ENCODE measurements at places on chromosomes 4 and X. TPM values are rescaled to one million over a fixed set of nuclear protein-coding genes. Genes with fewer than 3 reads are reported as not detected.

The SSX4B gene
- not detected for total RNA-seq

The H2BW2 gene
- total RNA-seq: not detected

The JAKMIP1 gene
- 0.49 TPM for total RNA-seq

The MRFAP1 gene
- total RNA-seq: 199 TPM

The DCAF8L2 gene
- not detected for total RNA-seq

The HSFX3 gene
- not detected for total RNA-seq

The ARL9 gene
- total RNA-seq: 0.66 TPM

The ATP8A1 gene
- total RNA-seq: 10.5 TPM

The TLR1 gene
- total RNA-seq: 15.7 TPM

The CENPI gene
- 3.0 TPM for total RNA-seq

The CXCL1 gene
- 5.4 TPM for total RNA-seq

The LPAR4 gene
- not detected for total RNA-seq

The ADH1B gene
- total RNA-seq: 583 TPM

The DMRTC1 gene
- not detected for total RNA-seq

GRCh38 chrX:34563804-34564203 is 93.3 kb downstream of the TMEM47 start:
- no peak for DNase-seq

DNA sequence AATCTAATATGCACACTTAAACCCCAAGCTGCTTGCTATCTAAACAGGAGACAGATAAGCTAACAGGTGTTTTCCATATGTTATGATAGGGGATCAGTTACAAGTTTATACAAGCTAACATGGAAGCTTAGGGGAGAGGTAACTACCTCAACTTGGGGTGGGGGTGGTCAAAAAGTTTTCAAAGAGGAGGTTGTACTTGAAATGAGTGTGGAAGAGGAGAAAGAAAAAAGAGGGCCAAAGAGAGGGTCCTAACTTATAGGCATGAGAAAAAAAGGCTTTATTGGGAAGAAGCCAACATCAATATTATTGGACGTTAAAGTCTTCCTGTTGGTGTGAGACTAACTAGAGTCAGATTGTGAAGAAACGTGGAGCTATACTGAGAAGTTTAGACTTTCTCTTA is 205.9 kb downstream of the NDST4 start:
- DNase-seq: no peak

- DNase-seq: no peak
Observed at GRCh38 chr4:78517050-78517652, 34.4 kb upstream of the ANXA3 start.

GRCh38 chrX:116239944-116240840 is 69.6 kb downstream of the AGTR2 start:
- DNase-seq: no peak

GRCh38 chrX:15236146-15236545 is 33.7 kb downstream of the ASB9 start:
- DNase-seq: no peak

DNA sequence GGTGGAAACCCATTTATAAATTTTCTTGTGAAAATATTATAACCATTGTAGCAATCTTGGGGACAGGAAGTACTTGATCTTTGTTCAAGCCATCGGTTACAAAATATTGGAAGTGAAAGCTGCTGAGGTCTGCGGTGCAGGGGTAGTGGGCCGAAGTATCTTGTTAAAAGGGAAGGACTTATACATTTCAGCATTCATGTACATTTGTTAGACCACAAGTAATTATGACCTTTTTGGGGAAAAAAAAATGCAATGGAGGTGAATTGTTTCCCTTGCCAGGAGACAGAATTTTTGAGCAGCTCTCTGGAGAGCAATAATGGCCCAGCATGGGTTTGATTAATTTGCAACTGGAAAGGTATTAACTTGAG is 121.3 kb downstream of the EGF start:
- DNase-seq: no peak

DNA sequence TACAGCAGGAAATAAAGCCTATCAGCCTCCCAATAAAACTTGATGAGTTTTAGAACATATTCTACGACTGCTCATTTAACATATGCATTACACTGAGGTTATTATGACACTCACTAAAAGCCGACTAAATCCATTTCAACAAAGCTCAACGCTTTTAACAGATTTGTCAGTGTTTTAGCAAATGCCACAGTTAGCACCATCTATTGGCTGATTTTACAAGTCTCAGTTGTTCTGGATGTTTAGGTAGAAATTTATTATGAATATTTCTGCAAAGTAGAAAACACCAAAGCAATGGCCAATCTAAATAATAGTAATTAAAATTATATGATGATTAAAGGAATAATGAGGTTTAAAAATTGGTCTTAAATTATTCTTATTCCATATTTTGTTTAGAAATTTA is 993.2 kb upstream of the PCDH7 start:
- no peak for DNase-seq

DNA sequence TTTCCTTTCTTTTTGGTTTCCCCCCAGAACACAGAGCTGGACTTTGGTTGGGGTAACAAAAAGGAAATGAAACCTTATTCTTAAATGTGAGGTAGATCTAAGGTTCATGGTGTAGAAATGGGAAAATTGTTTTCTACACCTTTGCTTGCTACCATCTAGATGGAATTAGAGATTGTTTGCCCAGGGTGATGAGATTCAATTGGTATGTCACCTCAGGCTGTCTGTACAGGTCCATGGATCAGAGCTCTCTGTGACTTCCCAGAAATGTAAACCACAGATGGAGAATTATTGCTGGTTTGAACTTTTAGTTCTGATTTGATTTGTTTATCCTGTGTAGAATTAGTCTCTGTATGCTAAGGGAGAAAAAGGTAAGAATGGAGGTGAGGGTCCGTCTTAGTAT is 146.7 kb downstream of the PCDH7 start:
- no peak for DNase-seq

DNA sequence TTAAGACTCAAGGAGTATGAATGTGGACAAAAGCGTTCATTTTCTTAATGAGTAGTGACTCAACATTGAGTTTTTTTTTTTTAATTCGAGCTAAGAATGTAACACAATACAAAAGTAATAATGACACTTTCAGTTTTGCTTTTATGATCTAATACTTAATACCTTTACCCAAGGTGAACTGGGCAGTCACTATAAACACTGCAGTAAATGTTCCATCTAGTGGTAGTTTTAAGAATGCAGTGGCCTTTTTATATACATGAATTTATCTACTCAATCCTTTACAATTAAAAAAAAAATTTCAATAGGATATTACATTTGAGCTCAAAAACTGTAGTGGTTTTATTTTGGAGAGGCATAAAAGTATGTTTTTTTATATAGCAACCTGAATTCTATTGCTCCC is 33.9 kb downstream of the PDK3 start:
- DNase-seq: no peak

DNA sequence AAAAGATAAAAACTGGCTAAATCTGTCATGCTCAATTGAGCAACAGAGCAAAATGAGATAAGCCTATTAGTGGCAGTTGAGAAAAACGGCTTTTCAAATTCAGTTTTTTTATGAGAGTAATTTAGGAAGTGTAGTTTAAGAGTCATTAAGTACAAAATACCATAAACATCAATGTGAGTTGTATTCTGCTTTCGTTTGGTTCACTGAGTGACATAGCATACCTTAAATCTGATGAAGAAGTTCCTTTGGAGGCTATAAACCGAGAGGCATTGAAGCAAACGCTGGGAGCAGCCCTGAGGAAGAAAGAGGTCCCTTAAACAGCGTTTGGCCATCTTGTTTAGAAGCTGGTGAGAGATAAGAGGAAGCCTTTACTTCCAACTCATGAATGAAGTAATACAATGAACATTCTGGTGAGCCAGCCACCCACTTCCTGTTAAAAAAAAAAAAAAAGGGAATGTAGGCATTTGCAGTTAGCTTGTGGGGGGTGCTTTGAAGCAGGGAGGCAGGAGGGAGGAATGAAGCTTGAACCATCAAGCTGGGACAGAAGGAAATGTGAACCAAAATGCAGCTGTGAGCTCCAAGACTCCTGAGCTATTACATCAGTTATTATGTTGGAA is 132.3 kb downstream of the ZNF330 start:
- no peak for DNase-seq

DNA sequence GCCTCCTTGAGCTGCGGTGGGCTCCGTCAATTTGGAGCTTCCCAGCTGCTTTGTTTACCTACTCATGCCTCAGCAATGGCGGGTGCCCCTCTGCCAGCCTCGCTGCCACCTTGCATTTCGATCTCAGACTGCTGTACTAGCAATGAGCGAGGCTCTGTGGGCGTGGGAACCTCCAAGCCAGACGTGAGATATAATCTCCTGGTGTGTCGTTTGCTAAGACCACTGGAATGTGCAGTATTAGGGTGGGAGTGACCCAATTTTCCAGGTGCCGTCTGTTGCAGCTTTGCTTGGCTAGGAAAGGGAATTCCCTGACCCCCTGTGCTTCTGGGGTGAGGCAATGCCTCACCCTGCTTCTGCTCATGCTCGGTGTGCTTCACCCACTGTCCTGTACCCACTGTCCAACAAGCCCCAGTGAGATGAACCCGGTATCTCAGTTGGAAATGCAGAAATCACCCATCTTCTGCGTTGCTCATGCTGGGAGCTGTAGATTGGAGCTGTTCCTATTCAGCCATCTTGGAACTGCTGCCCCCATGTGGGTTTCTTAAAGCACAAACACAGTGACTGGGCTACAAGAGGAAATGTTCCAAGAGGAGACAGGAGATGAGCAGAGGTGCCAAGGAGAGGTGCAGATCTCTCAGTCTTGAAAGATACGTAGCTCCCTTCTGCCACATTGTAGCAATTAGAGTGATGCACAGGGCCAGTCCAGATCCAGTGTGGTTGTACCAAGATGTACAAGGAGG is 193.0 kb upstream of the IGFBP7 start:
- DNase-seq: no peak

DNA sequence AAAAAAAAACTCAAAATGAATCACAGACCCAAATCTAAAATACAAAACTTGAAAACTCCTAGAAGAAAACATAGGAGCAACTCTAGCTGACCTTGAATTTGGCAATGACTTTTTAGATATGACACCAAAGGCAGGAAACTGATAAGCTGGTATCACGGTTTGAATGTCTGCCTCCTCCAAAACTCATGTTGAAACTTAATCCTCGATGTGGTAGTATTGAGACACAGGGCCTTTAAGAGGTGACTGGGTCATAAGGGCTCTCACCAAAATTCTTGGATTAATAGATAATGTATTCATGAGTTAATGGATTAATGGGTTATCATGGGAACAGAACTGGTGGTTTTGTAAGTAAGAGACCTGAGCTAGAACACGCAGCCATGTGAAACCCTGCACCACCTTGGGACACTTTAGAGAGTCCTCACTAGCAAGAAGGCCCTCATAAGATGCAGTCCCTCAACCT is 40.5 kb downstream of the FRYL start:
- DNase-seq: no peak

- no peak for DNase-seq
Observed at GRCh38 chr4:111453216-111453615, 692.0 kb upstream of the FAM241A start.

DNA sequence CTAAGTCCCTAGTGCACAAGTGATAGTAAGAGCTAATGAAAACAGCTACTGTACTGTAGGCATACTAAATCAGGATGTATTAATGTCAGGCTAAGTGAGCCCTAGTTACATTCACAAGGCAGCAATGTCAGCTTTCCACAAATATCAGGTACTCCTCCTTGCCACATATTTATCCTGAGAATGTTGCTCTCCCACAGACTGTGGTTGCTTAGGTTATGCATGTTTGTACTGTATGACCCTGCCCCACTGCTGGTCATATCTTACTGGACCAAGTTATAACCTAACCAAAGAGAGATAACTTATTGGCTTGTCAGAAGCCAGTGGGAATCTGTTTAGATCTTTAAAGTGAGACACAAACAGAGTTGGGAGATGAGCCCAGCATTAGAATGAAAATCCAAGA is 241.0 kb downstream of the SLC39A8 start:
- DNase-seq: no peak

DNA sequence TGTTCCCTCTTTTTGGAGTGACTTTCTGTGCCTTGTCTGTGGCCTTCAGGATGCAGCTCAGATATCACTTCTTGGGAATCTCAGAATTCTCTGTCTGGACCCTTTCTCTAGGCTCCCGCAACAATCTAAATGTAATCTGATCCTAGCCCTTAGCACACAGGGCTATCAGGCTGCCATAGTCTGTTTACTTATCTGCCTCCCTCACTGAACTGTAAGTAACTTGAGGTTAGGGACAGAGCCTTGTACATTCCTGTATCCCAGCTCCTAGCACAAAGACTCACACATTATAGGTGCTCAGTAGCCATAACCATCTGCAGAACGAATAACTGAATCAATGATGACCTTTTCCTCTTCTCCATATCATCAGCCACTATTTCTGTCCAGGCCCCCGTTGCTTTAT is 69.5 kb downstream of the RTL9 start:
- no peak for DNase-seq

DNA sequence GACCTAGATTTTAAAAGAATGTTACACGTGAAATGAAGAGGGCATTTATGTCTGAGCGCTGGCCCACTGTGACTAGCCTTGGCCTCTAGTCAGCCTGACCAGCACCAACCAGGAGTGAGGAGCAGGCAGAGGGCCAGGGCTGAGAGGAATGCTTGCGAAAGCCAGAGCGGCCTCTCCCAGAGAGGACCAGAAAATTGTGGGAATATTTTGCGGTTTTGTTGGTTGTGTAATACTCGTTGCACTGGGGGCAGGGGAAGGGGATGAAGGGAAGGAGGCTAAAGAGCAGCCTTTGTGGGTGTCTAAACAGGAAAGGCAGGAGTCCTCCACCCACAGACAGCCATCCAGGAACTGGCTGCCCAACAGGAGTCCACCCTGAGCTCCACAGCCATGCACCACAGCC is 3.8 kb downstream of the GABRE start:
- peak; percentile 83 for DNase-seq

DNA sequence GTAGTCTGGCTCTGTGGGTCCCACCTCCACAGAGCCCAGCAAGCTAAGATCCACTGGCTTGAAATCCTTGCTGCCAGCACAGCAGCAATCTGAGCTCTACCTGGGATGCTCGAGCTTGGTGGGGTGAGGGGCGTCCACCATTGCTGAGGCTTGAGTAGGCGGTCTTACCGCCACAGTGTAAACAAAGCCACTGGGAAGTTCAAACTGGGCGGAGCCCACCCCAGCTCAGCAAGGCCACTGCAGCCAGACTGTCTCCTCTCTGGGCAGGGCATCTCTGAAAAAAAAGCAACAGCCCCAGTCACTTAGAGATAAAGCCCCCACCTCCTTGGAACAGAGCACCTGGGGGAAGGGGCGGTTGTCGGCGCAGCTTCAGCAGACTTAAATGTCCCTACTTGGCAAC is 243.2 kb upstream of the POF1B start:
- no peak for DNase-seq

- DNase-seq: no peak
Observed at GRCh38 chr4:142549248-142549647, 296.9 kb downstream of the INPP4B start.

GRCh38 chrX:3697220-3697684 is 16.2 kb downstream of the PRKX start:
- DNase-seq: no peak
